Lung (tissue), 17 donors: ENCODE measurements at places on chromosomes 2 and 18. TPM values are rescaled to one million over a fixed set of nuclear protein-coding genes. Genes with fewer than 3 reads are reported as not detected.
A peak's percentile ranks its signal among the peaks of the same experiment; 100 is the strongest.

- DNase-seq, result no peak
- no peaks in the 10 kb centered on the region for H3K4me1 ChIP-seq
- no peak overlapping the region for H3K4me3 ChIP-seq
Observed at GRCh38 chr2:51990684-51991083, 958.8 kb upstream of the NRXN1 start.

DNA sequence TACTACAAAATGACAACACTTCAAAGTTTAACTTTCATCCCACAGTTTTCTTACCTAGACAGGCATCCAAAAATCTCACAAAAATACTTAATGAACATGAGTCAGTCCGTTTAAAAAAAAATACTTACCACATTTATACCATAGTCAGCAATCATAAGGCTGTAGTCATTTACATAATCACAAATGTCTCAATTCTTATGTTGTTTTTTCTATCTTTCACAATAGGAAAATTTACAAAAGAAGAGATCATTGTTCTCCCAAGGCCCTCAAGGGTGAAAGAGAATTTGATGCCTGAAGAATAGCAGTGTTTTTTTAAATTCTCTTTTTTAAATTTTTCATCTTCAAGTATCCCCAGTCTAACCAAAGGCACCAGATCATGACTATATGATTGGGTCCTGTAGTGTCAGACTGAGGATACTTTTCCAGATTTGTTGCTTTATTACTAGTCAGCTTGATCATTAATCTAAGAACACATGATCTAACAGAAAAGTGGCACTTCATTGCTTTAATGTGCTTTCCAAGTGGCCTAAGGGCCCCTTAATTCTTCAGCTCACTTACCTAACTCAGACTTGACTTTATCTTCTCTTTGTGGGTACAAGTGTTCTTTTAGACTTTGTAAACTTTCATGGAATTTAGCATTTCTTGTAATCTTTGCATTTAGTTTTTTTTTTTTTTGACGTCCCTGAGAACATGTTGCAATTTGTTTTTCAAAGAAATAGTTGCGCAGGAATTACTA is 4.7 kb downstream of the SCYGR5 start:
- no peak overlapping the region for H3K27ac ChIP-seq
- no peaks in the 10 kb centered on the region for H3K27me3 ChIP-seq
- H3K4me3 ChIP-seq, result no peak overlapping the region
- peak; percentile 63 for DNase-seq
- H3K4me1 ChIP-seq, result no peaks in the 10 kb centered on the region

DNA sequence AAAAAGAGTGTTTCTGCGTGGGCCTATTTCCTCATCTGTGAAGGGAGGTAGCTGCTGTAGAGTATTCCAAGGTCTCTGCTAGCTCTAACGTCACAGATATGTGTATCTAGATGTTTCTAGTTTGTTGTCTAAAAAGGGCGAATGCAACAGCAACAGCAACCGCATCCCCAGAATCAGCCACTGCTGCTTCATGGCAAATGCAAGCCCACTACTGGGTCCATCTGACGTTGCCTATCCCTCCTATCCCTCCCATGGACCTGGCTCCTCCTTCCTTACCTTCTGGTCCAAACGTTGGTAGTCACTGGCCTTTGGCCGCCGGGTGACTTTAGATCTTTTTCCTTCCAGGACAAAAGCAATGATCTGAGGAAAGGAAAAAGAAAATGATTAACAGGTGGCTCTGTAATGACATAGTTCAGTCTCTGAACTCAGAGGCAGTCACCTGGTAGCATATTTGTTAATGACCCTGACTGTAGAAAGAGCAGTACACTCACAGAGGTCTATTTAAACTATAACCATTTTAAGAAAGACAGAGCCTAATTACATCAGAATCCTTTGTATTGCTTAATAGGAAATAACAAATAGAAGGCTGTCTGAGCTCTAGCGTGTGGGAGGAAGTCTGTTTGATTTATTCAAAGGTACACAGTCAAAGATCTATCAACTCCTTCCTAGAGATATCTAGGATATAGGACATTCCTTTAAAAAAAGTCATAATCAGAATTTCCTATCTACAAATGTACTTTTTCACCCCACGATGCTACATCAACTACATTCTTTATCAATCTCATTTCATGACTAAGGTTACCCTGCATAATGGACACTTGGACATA is 2.9 kb downstream of the TGOLN2 start:
- H3K4me3 ChIP-seq, result no peak overlapping the region
- no peak for DNase-seq
- no peaks in the 10 kb centered on the region for H3K27me3 ChIP-seq
- H3K27ac ChIP-seq, result peak overlapping the region; percentile 5
- peaks cover 36% of the 10 kb centered on the region for H3K4me1 ChIP-seq
- H3K36me3 ChIP-seq, result peaks cover 23% of the 10 kb centered on the region

DNA sequence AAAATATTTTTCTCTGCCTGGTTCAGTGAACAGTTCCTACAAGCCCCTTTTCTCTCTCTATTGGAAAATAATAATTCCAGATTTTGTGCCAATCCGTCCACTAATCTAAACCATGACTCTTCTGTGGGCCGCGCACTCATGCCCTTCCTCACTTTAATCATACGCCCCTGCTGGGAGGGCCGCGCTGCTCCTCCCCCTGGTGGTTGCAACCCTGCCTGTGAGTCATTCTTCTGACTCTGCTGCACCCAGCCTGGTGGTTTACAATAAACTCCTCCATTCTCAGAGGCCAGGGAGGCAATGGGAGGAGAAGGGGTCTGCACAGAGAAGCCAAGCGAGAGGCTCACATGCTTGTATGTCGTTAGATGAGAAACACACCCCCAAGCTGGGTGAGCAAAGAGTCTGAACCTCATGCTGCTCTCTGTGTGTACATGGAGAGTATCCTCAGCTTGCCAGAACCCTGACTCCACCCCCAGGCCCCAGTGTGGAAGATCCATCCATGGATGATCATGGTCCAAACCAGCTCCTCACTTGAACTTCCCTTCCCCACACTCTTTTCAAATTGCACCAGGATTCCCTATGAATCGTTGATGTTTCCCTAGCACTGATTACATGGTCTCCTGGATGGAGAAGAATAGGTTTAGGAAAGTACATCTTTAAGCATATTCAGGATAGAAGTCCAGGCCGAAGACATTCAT is 228.9 kb downstream of the ANKRD30B start:
- no peak overlapping the region for H3K27ac ChIP-seq
- H3K36me3 ChIP-seq, result no peaks in the 10 kb centered on the region
- DNase-seq, result no peak
- peaks cover 1% of the 10 kb centered on the region for H3K4me1 ChIP-seq
- H3K4me3 ChIP-seq, result no peak overlapping the region

GRCh38 chr2:86645752-86646151 is 22.1 kb upstream of the RNF103 start:
- H3K27ac ChIP-seq, result no peak overlapping the region
- no peaks in the 10 kb centered on the region for H3K4me1 ChIP-seq
- no peak overlapping the region for H3K4me3 ChIP-seq
- no peaks in the 10 kb centered on the region for H3K36me3 ChIP-seq
- no peaks in the 10 kb centered on the region for H3K27me3 ChIP-seq
- DNase-seq, result no peak

NXPH2 gene
- not detected for total RNA-seq

SEH1L gene
- 43.8 TPM for total RNA-seq

- DNase-seq, result no peak
- peaks cover 3% of the 10 kb centered on the region for H3K4me1 ChIP-seq
- no peak overlapping the region for H3K4me3 ChIP-seq
- no peak overlapping the region for H3K27ac ChIP-seq
- H3K27me3 ChIP-seq, result no peaks in the 10 kb centered on the region
- no peaks in the 10 kb centered on the region for H3K36me3 ChIP-seq
Observed at GRCh38 chr2:227499627-227500300, 27.8 kb downstream of the AGFG1 start.

HADHA gene
- 111 TPM for total RNA-seq

DSG4 gene
- total RNA-seq, result not detected

GRCh38 chr2:200342235-200342634 is 35.7 kb downstream of the SPATS2L start:
- no peaks in the 10 kb centered on the region for H3K36me3 ChIP-seq
- DNase-seq, result no peak

UGT1A3 gene
- not detected for total RNA-seq

DNMT3A gene
- 41.2 TPM for total RNA-seq

DNA sequence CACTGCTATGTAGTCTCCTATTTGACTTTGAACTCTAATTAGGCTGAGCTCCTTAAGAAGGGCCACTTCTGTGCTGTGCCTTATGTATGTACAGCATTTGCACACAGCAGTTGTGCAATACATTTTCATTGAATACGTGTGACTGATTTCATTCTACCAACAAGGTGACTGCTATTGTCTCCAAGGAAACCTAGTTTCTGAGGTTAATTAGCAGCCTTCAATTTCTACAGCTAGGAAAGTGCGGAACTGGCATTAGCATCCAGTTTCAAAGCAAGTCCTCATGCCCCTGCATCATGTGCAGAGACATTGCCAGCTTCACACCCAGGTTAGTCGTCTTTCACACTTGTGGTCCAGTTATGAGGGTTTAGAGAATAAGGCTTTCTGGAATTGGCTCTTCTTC is 58.6 kb downstream of the NCK2 start:
- no peak overlapping the region for H3K4me3 ChIP-seq
- no peaks in the 10 kb centered on the region for H3K36me3 ChIP-seq
- H3K27ac ChIP-seq, result no peak overlapping the region
- H3K4me1 ChIP-seq, result peaks cover 14% of the 10 kb centered on the region
- no peaks in the 10 kb centered on the region for H3K27me3 ChIP-seq

ALK gene
- 0.09 TPM for total RNA-seq

DNA sequence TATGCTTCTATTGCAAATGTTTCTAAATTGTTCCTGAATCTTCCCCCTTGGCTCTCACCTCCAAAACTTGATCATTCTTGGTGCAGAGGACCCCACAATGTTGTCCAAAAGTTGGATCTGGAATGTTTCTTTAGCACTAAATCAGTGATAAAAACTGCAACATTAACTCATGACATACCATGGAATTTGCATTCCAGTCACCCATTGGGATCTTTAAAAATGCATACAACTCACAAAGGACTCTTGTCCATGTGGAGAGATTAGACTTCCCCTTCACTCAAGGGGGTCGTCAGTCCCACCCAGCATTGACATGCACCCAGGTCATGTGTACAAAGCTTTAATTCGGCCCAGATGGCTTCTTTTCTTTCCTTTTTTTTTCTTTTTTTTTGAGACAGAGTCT is 169.3 kb downstream of the SETBP1 start:
- no peaks in the 10 kb centered on the region for H3K27me3 ChIP-seq
- peak; percentile 93 for DNase-seq
- H3K27ac ChIP-seq, result no peak overlapping the region
- H3K4me3 ChIP-seq, result no peak overlapping the region

GRCh38 chr18:67145586-67146292 is 370.8 kb downstream of the DSEL start:
- no peaks in the 10 kb centered on the region for H3K27me3 ChIP-seq
- no peaks in the 10 kb centered on the region for H3K4me1 ChIP-seq
- DNase-seq, result no peak
- H3K36me3 ChIP-seq, result no peaks in the 10 kb centered on the region
